ENCODE measurements at places on chromosomes 12 and 14.

DNA sequence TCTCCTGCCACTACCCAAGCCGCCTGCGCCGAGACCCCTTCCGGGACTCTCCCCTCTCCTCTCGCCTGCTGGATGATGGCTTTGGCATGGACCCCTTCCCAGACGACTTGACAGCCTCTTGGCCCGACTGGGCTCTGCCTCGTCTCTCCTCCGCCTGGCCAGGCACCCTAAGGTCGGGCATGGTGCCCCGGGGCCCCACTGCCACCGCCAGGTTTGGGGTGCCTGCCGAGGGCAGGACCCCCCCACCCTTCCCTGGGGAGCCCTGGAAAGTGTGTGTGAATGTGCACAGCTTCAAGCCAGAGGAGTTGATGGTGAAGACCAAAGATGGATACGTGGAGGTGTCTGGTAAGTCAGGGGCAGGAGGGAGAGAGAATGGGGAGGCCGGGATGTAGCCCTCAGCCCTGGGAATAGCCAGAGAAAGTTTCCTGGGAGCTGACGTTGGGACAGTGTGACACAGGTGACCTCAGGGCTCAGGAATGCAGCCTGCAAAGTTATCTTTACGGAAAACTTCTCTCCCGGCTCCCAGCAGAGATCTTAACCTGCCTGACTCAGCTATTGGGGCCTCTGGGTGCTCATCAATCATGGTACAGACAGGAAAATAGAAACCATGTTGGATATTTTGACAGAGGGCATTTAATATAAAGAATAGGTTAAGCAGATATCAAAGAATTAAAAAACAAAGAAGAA lies 747 bp downstream of the HSPB8 start:
- DNase-seq: no peak

DNA sequence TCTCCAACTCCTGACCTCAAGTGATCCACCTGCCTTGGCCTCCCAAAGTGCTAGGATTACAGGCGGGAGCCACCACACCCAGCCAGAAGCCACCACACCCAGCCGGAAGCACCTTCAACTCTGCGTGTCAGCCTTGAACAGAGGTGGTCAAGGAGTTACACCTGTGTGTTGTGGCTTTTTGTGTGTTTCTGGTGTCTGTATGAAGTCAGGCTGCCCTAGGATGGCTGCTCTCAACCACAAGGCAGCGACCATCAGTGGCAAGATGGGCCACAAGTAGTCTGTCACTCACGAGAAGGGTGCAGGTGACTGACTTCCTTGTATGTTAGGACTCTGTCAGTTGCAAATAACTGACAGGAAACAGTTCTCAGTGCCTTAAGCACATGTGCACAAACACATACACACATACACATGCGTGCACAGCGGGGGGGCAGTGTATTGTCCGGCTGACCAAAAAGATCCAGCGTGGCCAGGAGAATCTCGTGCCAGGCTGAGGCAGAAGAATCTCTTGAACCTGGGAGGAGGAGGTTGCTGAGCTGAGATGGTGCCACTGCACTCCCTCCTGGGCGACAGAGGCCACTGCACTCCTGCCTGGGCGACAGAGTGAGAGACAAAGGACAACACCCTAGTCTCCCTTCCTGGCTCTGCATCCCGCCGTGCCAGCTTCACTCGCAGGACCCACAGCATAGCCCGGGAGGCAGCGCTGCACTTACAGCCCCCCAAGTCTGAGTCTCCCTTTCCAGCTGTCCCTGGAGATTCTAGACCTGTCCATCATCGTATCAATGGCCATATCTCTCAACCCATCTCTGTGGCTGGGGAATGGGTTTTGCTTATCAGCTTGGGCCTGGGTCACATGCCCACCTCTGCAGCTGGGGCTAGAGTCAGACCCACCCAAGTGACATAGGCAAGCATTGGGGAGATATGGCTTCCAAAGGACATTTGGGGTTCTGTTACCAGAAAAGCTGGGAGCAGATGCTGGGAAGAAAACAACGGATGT lies 13.7 kb downstream of the P2RX4 start:
- DNase-seq: no peak

- no peak for DNase-seq
Observed at GRCh38 chr14:73381380-73382013, 76.8 kb downstream of the NUMB start.

GRCh38 chr14:76237349-76237990 lies 85.7 kb downstream of the GPATCH2L start:
- DNase-seq: no peak

DNA sequence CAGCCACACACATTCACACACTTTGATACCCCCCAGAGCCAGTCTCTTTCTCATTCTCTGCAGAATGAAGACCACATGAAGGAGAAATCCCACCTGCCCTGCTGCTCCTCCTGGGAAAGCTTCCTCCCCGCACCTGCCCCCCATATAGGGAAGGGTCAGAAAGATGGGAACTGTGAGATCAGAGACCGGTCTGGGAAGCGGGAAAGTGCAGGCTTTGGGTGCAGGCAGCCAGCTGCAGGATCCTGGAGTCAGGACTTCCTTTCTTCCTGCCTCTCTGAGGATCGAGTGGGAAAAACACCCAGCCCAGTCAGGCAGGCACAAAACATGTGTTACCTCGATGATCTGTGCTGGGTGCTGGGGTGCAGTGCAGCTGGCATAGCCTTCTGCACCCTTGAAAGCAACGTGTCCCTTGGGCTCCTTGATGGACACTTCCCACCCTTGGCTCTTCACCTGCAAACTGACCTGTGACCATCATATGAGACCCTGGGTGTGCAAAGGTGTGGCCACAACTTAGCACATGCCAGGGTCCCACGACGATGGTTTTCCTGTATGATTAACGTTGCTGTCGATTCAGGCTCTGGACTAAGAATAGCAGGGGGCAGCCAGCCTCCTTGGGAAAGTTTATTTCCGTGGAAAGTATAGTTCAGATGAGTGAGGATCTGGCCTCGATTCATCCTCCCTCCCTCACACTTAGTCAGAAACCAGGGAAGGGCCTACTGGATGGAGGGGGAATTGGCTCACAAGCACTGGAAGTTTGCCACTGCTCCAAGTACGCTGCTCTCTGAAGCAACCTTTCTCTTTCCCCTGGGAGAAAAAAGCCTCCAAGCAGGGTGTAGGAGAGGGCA lies 105.4 kb upstream of the MED13L start:
- DNase-seq: no peak

- DNase-seq: no peak
Observed at GRCh38 chr12:105204916-105205315, 31.1 kb downstream of the APPL2 start.

GRCh38 chr14:71918955-71919354 lies 13.3 kb upstream of the RGS6 start:
- no peak for DNase-seq

DNA sequence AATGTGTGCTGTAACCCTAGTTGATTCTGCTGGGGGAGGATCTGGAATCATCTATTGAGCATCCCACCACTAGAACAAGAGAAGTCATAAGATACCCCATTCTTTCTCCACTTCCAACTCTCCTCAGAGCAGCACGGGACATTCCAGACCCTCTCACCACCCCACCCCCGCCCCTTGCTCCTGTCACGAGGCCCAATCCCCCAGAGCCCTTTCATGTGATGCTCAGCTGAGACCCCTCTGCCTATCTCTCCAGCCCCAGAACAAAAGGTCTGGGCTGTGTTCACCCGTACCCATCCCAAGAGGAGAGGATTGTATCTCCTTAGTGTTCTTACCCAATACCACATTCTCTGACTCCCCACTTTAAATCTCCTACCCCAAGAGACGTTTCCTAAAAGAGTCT lies 602 bp downstream of the PMEL start:
- DNase-seq: no peak

DNA sequence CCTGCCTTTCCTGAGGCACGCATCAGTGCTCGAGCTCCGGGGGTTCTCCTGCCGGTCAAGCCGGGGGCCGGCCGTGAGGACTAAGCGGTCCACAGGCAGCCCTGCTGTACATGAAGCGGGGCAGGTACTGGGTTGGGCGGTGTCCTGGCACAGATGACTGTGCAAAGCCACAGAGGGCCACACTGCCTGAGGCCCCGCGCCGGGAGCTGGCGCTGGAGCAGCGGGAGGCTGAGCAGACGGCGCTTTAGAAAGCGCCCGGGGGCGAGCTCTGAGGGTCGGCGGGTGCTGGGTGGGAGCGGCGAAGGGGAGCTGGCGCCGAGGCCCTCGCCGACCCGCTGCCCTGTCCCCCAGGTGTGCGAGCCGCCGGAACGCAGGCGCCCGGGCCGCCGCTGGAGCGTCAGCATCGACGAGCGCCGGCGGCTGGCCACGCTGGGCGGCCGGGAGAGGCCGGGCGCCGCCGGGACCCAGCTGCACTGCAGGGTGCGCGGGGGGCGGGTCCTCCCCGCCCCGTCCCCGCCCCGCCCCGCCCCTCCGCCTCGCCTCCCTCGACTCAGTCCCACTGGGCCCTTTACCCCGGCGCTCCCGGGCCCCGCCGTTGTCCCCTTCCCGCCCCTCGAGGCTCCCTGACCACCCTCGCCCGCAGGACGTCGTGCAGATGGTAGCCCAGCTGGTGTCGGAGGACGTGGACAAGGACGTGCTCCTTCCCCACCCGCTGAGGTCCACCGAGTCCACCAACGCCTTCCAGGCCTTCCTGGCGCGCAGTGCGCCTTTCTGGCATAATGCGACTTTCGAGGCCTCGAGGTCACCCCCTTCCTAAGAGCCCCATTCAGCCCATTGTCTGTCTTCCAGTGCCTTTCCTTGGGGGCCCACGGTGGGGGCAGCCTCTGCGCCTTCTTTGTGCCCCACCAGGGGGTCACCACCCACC lies 8.3 kb upstream of the MTA1 start:
- DNase-seq: no peak

DNA sequence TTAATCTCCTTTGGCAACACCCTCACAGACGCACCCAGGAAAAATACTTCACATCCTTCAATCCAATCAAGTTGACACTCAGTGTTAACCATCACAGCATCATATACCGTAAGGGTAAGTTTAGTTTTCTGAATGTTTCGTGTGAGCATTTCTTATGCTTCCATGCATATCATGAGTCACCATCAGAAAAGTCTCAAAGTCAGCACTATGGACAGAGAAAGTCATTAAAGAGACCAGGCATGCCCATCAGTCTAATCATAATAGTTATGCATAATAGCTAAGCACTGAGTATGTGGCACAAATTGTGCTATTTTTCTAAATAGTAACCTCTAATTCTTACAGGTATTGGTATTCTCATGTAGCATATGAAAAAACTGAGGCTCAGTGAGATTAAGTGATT lies 158.8 kb upstream of the PRMT8 start:
- DNase-seq: no peak

DNA sequence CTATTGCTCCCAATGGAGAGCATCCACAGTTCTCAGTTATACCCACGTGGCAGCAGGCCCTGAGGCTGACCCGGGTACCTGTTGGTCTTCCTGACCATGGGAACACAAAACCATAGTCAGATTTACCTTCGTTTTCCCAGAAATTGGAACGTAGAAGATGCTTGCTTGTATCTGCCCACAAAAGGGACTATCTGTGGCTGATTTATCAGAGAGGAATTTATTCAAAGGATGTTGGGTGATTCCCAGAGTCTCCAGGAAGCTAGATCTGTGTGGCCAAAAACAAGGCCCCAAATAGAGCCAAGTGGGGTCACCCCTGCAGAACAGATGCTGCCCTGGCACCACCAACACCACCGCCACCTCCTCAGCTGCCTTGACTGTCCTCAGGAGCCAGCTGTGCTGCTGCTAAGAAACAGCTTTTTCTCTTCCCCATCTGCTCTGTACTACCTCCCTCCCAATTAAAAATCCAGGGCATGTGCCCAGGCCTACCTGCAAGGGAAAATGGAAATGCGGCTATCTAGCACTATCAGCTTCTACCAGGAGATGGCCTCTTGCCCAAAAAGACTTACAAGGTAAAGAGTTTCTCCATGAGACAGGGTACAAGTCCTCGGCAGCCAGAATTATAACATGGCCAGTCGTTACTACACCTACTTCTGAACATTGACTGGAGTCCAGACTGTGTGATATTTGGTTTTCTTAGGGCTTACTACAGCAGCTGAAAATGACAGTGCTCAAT lies 128.6 kb upstream of the PLEKHG7 start:
- no peak for DNase-seq

- no peak for DNase-seq
Observed at GRCh38 chr12:130137040-130138018, 24.9 kb upstream of the FZD10 start.

DNA sequence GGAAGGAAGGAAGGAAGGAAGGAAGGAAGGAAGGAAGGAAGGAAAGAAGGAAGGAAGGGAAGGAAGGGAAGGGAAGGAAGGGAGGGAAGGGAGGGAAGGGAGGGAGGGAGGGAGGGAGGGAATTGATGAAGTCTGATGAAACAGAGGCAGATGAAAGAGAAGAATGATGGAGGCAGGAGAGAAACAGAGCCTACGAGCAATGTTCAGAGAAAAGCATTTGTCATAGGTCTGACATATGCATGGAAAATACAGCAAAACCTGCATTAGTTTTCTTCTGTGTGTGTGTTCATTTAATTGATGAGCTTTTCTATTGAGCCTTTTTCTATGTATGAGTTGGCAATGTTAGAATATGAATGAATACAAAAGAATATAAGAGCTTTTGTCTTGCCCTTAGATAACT lies 343.4 kb downstream of the GXYLT1 start:
- no peak for DNase-seq

GRCh38 chr14:23512156-23512555 lies 39.4 kb downstream of the ZFHX2 start:
- no peak for DNase-seq

GRCh38 chr14:22471545-22472121 lies 117.4 kb downstream of the DAD1 start:
- no peak for DNase-seq

All from stimulated activated CD4-positive, alpha-beta T cell treated with anti-CD3 and anti-CD28 coated beads, Interleukin-1b, Interleukin-23, amount 100 ng/mL, for 1 hour (primary cell).